ENCODE measurements at places on chromosomes 11 and 22. TPM values are rescaled to one million over a fixed set of nuclear protein-coding genes. Genes with fewer than 3 reads are reported as not detected.

DNA sequence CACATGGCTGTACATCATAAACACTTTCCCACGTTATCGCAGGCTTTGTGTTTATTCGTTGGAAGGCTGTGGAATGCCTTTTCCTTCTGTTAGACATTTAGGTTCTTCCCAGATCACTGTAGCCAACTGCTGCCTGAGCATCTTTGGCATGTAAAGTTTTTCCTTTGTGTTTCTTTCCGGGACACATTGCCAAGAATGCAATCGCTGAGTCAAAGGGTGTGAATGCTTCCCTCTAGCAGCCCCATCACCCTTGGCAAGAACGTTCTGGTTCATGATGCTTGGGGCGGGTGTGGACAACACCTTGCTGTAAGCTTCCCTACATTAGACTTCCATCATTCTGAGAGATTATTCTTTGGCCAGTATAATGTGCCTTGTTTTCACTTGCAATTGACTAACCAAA, 136.2 kb downstream of the OSBP2 start:
- DNase-seq, result peak; percentile 89

Gene LRRC56
- not detected for total RNA-seq

DNA sequence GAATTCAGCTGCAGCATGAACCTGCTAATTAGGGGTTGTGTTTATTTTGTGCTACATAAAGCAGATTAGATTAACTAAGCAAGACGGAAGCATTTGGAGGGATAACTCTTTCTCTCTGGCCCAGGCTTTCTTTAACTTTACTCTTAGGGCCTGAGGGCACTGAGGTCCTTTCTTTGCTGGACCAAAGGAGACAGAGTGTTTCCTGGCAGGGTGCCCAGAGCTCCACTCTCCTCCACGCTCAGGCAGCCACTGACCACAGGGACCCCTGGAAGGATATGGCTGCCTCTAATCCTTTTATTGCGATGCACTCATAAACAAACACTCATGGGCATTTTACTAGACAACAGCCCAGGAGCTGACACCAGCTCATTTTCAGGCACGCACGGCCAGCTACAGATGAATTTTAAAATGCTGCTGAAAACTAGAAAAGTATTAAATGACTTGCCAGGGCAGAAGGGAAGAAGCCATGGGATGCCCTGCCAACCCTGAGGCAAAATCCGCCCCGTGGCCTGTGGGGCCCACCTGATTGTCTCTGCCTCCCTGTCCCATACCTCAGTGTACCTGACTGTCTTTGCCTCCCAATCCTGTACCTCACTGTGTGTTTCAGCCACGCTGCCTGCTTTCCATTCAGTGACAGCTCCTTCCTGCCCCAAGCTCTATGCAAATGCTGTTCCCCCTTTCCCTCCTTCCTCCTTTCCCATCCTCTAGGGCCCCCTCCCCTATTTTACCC, 192.6 kb upstream of the NAV2 start:
- DNase-seq, result no peak

DNA sequence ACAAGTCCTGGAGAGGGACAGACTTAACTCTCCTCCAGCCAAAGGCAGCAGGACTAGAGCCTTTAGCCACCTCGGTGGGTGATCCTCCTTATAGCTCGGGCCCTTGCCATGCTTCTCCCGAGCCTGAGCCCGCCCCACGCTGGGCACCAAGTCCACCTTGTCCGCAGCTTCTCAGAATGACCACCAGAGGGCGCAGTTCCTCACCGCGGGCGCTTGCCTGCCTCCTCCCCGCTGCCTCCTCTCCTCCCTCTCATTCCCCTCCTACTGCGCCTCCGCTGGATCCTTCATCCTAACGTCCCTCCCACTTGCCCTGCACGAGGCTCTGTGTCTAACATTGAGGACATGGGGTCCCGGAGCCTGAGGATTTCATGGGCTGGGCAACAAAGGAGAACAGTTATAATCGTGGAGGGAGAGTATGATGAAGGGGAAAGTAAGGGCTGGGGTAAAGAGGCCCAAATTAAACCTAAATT, 11.3 kb upstream of the MOGAT2 start:
- peak; percentile 88 for DNase-seq

DNA sequence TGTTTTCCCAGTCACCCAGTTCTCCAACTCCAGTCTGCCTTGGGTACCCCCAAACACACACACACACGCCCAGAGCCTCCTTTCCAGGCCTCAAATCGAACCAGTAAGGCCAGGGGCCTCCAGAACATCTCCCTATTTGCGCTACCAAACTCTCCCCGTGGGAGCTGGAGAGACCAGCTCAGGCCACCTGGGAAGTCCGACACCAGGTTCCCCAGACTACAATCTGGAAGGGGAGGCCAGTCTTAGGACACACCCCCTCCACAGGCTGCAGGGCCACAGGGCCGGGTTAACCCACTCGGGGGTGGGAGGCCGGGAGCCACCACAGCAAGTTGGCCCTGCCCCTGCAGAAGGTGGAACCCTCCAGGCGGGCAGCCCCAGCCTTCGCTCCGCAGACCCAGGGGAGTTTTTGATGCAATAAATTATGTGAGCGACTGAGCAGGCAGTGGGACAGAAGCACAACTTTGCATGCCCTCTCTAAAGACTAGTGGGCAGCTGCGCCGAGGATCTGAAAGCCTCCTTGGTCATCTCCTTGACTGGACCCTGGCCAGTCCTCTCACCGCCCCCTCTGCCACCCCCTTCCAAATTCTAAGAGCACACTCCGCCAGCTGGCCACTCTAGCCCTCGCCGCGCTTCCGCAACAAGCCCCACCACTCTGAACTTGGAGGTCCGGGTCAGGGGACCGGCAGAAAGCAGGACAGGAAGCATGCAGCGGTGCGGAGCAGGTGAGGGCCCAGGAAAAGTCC, 2.8 kb downstream of the IGF2 start:
- DNase-seq, result no peak

DNA sequence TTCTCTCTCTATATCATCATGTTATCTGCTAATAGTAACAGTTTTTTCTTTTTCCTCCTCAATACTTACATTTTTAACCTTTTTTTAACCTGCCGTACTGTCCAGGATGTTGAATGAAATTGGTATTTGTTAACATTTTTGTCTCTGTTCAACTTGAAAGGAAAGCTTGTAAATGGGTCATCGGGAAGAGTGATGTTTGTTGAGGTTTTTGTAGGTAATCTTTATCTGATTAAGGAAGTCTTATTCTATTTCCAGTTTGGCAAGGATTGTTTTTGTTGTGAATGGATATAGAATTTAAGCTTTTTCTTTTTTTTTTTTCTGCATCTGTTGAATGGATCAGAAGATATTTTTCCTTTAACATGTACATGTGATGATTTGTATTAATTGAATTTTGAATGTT, 8.1 kb upstream of the NNMT start:
- DNase-seq, result no peak

- DNase-seq, result no peak
Measured at GRCh38 chr22:27011133-27011532, 353.7 kb downstream of the MIAT start.

Gene DNAJB7
- not detected for total RNA-seq

Gene EHF
- total RNA-seq, result not detected

DNA sequence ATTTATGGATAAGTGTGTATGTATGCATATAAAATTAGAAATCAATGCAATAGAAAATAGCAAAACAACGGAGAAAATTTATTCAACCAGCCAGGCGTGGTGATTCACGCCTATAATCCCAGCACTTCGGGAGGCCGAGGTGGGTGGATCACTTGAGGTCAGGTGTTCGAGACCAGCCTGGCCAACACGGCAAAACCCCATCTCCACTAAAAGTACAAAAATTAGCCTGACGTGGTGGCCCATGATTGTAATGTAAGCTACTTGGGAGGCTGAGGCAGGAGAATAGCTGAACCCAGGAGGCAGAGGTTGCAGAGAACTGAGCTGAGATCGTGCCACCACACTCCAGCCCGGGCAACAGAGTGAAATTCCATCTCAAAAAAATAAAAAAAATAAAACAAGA, 5.5 kb downstream of the KRTAP5-6 start:
- no peak for DNase-seq

Gene KDELR3
- total RNA-seq, result 24.4 TPM

- DNase-seq, result peak; percentile 54
Measured at GRCh38 chr11:13289081-13289480, 11.5 kb downstream of the BMAL1 start.

- no peak for DNase-seq
Measured at GRCh38 chr11:110435780-110436717, 6.3 kb downstream of the FDX1 start.

Gene OR2AG1
- total RNA-seq, result not detected

DNA sequence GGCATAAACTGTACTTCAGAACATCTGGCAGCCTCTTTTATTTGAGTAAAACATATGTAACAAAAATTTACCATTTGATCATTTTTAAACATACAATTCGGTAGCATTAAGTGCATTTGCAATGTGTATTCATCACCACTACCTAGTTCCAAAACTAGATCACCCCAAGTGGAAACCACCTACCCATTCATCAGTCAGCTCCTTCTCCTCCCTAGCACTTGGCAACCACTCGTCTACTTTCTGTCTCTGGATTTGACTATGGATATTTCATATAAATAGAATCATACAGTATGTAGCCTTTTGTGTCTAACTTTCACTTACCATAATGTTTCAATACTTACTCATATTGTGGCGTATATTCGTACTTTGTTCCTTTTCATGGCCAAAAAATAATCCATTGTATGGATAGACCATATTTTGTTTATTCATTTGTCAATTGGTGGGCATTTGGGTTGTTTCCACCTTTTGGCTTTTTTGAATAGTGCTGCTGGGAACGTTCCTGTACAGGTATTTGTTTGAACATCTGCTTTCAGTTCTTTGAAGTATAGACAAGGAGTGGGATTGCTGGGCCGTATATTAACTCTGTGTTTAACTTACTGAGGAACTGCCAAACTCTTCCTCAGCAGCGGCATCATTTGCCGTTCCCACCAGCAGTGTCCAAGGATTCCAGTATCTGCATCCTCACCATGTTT, 27.2 kb upstream of the ADORA2A start:
- no peak for DNase-seq

GRCh38 chr22:26828311-26828710, 170.9 kb downstream of the MIAT start:
- DNase-seq, result no peak

- DNase-seq, result no peak
Measured at GRCh38 chr22:17137861-17138425, 16.8 kb upstream of the TMEM121B start.

DNA sequence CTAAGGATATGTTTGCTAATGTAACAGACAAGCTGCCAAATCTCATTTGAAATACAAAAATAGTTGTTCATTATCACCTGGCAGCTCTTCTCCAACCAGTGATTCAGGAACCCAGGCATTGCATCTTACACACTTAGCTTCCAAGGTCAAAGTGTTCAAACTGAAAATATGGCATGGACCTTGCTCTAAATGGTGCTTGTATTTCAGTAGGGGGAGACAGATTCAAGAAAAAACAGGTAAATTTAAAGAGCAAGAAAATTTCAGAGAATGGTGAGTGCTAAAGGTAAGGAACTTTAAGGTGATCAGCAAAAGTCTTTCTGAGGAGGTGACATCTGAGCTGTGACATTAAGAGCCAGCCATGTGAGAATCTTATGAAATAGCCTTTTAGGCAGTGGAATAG, 82.8 kb upstream of the E2F8 start:
- no peak for DNase-seq

GRCh38 chr11:83151274-83151977, 5.5 kb upstream of the PCF11 start:
- DNase-seq, result peak; percentile 57

GRCh38 chr11:75498556-75499255, 27.0 kb downstream of the GDPD5 start:
- DNase-seq, result peak; percentile 72

- peak; percentile 88 for DNase-seq
Measured at GRCh38 chr11:75031224-75031753, 42.6 kb downstream of the NEU3 start.

DNA sequence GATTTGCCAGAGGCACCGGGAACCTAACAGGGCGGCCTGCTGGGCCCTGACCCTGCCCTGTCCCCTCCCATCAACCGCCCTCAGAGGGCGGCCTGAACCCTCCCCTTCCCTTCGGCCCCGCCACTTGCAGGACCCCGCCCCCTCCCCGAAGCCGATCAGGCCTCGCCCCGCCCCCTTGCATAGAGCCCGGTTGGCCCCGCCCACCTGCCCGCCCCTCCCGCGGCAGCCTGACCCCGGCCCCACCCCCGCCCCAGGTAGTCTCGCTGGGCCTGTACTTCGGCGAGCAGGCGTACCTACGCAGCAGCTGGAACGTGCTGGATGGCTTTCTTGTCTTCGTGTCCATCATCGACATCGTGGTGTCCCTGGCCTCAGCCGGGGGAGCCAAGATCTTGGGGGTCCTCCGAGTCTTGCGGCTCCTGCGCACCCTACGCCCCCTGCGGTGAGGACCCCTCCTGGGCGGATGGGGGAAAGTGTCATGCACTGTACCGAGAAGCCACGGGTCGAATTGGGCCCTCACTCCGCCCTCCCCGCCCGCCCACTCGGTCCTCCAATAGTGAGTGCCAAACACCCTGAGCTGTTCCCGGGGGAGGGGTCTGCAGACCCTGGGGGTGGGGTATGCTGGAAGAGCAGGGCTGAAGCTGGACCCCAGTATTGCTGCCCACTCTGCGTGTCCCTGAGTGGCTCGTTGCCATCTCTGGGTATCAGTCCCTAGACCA, 94.1 kb downstream of the CACNA1I start:
- no peak for DNase-seq

GRCh38 chr11:83367745-83368144, 81.6 kb upstream of the CCDC90B start:
- DNase-seq, result no peak

Gene UPB1
- total RNA-seq, result not detected

Gene C11orf58
- total RNA-seq, result 290 TPM

Gene FAM227A
- total RNA-seq, result 0.83 TPM

Gene GLYAT
- total RNA-seq, result not detected

- no peak for DNase-seq
Measured at GRCh38 chr11:44113572-44113971, 18.1 kb downstream of the EXT2 start.

GRCh38 chr11:91314521-91314920, 910.1 kb upstream of the FAT3 start:
- DNase-seq, result no peak

DNA sequence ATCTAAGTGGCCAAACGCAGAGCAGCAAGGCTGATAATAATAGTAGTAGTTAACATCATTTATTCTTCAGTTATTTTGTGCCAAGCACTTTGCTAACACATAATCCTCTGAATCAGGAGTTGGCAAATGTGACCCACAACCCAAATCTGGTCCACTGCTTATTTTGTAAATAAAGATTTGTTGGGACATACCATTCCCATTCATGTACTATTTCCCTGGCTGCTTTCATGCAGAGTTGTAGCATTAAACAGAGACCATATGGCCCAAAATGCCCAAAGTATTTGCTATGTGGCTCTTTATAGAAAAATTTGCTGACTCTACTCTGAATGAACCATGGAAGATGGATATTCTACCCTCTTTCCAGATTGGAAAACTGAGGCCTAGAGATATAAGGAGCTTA, 50.3 kb downstream of the COMMD9 start:
- no peak for DNase-seq

Gene CWC15
- total RNA-seq, result 47.8 TPM

GRCh38 chr11:132237781-132238180, 867.4 kb downstream of the NTM start:
- no peak for DNase-seq
